ENCODE measurements at places on chromosomes 12 and 14.

DNA sequence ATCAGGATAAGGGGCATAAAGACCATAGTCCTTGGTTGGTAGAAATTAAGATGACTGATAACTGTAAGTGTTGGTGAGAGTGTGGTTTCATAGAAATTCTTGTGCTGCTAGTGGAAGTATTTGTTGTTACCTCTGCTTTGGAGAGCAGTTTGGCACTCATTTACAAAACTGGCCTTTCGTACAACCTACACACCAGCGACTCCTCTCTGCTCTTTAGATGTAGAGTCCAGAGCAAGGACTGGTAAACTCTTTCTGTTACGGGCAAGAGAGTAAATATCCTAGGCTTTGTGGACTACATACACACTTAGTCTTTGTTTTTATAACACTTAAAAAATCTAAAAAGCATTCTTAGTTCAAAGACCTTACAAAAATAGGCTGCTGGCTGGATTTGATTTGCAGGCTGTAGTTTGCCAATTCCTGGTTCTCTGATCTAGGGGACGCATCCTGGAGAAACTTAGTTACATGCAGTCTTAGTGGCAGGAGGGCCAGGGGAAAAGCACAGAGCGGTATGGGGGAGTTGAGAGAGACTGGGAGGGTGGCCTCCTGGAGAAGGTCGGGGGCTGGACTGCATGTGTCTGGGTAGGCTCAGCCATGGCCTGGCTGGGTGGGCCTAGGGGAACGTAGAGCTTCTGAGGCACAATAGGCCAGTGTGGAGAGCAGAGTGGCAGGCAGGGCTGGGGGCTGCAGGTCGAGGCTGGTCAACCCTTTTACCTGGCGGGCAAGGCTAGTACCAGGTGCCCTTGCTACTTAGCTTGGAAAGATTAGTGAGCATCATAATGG is 55.3 kb upstream of the AMN start:
- DNase-seq: no peak

DNA sequence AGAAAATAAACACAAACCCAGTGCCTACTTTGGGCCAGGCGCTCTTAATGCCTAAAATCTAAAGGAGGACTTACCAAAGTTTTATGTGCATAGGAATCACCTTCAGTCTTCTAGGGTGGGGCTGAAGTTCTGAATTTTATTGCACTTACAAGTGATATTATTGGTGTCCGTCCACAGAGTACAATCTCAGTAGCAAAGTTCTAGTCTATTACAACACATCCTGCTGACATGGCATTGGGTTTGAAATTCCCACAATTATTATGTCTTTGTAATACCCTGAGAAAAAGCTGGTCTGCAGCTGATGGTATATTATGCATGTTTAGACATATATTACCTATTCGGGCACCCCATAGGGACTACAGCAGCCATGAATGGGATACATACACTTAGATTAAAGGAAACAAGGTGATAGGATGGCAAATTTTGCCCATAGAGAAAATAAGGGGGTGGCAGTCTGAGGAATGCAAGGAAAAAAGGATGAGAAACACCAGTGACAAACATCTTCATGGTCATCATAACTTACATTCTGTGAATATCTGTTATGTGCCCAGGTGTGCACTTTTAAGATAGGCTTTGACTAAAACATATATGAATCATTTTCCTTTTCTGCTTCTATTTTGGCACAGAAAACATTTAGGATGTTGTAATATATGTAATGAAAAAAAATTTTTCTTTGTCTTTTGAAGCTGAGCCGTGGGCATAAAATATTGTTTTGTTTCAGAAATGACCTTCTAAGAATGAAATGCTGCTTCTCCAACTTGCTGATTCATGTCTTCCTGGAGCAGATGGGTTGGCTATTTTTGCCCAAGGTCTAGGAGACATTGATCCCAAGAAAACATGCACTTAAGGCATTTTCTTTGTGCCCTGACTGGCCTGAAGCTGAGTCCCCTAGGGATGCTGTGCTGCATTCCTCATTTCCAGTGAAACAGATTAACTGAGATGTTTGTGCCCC is 27.2 kb upstream of the ALG10 start:
- DNase-seq: no peak

DNA sequence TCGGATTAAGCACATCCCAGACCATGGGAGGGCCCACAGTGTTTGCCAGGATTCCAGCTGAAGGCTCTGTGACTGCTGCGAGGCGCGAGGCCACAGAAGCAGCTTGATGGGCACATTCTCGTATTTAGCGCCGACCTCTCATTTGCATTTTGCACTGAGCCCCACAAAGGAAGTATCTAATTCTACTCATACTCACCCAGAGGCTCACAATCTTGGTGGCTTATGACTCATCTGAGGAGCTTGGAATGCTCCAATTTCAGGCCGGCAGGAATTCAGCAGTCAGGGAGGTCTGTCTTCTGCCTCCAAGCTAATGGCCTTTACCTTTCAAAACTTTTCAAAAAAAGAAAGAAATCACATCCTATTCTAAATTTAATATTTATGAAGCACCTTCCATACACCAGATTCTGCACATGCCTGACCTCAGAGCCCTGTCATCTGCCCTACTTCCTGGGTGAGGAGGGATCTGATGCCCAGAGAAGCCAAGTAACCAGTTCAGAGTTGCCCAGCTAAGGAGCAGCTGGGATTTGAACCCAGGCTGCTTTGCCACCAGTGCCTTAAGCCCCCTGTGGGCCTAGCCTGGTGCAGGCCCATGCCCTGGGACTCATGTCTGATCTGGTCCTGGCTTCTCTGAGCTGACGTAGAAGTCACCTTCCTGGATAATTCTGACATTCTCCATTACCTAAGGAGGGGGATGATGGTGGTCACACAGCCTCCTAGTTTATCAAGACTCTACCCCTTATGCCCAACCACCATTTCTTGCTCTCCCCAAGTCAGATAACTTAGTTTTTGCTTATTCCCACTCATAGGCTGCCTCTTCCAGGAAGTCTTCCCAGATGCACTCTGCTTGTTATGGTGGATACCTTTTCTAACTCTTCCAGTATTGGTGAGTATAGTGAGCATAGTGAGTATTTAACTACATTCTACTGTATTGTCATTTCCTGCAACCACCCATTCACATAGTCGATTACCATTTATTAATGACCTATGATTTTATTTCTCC is 198.9 kb downstream of the RBM19 start:
- DNase-seq: no peak

- DNase-seq: no peak
Observed at GRCh38 chr12:55707841-55708694, at the start of gene ITGA7. ITGA7 (minus strand) TSS chr12:55707904; CDS start chr12:55707682, 222 bp downstream.

Measured in esophagus squamous epithelium (tissue), 5 donors.